ENCODE measurements at places on chromosomes 6 and 20. TPM values are rescaled to one million over a fixed set of nuclear protein-coding genes. Genes with fewer than 3 reads are reported as not detected.

DNA sequence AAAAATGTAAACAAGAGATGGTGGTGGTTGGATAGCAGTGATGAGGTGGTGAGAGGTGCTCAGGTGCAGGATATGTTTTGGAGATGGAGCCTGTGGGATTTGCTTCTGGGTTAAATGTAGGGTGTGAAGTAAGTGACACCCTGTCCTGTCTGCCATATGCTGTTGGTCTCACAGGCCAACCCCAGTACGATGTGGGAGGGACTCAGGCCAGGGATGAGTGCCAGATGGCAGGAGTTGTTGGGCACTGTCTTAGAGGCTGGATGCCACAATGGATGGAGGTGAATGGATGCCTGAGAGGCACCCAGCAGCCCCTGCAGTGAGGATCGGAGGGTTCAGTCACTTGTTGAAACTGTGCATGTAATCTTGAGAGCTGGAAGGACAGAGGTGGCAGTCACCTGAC, 259.3 kb downstream of the NRN1 start:
- peaks cover 10% of the 10 kb centered on the region for H3K4me1 ChIP-seq
- H3K27me3 ChIP-seq: no peaks in the 10 kb centered on the region
- H3K27ac ChIP-seq: no peak overlapping the region
- DNase-seq: no peak

XKR7 gene
- 0.36 TPM for total RNA-seq

DNA sequence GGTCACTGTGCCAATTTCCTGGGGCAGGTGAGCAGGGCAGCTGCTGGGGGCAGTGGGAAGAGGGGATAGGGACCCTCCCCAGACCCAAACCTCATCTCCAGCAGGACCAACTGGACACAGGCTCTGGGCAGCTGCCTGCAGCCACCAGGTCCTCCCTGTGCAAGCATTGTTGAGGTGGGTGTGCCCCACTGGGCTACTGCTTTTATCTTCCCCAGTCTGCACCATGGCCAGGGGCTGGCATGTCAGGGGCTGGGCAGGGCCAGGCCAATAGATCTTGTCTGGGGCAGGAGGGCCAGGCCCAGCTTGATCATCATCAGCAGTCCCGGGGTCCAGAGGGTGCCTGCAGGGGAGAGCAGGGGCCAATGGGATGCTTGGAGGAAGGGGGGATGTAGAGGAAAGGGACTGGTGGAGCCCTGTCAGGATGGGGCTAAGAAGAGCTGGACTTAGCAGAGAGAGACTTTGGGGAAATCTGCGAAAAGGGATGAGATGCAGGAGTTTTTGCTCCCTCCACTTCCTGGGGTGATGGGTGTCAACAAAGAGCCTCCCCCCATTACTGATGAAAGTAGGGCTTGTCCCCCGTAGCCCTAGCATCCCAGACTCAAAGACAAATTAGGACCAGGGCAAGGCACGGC, 5.7 kb downstream of the EBF4 start:
- no peaks in the 10 kb centered on the region for H3K36me3 ChIP-seq
- no peak overlapping the region for H3K27ac ChIP-seq
- H3K4me3 ChIP-seq: no peak overlapping the region
- peaks cover 43% of the 10 kb centered on the region for H3K27me3 ChIP-seq
- no peaks in the 10 kb centered on the region for H3K4me1 ChIP-seq

DNA sequence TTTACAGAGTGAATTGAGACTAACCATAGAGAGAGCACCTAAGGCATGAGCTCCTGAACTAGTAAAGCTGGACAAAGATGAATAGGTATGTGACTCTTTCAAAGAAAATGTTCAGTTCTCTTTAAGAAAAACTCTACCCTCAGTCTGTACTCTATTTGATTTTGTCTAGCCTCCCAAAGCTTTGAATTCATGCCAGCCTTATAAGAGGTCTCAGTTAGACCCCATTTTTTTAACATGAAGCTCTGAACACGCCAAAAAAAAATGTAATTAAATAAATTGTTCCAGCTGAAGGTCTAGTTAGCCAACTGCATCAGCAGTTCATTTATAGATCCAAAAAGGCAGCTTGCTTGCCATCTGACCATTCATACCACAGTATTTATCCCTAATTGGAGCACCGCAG, 71.6 kb downstream of the COL9A1 start:
- no peak for DNase-seq
- H3K4me3 ChIP-seq: no peak overlapping the region
- H3K27me3 ChIP-seq: peaks cover 2% of the 10 kb centered on the region
- H3K27ac ChIP-seq: no peak overlapping the region

- H3K4me3 ChIP-seq: no peak overlapping the region
- no peaks in the 10 kb centered on the region for H3K4me1 ChIP-seq
- no peak for DNase-seq
- H3K27ac ChIP-seq: no peak overlapping the region
- H3K27me3 ChIP-seq: no peaks in the 10 kb centered on the region
Measured at GRCh38 chr20:17365831-17366230, 139.0 kb downstream of the PCSK2 start.

DNAH8 gene
- not detected for total RNA-seq

BPIFA3 gene
- not detected for total RNA-seq

RRAGD gene
- 3.8 TPM for total RNA-seq

C2 gene
- total RNA-seq: 0.20 TPM

GRCh38 chr6:156174031-156174890, 602.9 kb upstream of the ARID1B start:
- H3K36me3 ChIP-seq: no peaks in the 10 kb centered on the region
- H3K4me3 ChIP-seq: no peak overlapping the region
- DNase-seq: no peak

KIAA0408 gene
- 19.6 TPM for total RNA-seq

DNA sequence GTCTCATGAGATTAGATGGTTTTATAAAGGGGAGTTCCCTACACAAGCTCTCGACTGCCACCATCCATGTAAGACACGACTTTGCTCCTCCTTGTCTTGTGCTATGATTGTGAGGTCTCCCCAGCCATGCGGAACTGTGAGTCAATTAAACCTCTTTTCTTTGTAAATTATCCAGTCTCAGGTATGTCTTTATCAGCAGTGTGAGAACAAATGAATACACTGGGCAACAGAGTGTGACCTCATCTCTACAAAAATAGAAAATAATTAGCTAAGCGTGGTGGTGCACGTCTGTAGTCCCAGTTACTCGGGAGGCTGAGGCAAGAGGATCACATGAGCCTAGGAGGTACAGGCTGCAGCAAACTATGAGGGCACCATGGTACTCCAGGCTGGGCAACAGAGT, 51.3 kb downstream of the MDN1 start:
- H3K36me3 ChIP-seq: peaks cover 28% of the 10 kb centered on the region
- H3K27me3 ChIP-seq: no peaks in the 10 kb centered on the region
- no peak for DNase-seq
- no peak overlapping the region for H3K4me3 ChIP-seq
- no peaks in the 10 kb centered on the region for H3K4me1 ChIP-seq

- no peak overlapping the region for H3K27ac ChIP-seq
- peaks cover 35% of the 10 kb centered on the region for H3K36me3 ChIP-seq
- H3K27me3 ChIP-seq: no peaks in the 10 kb centered on the region
- no peak for DNase-seq
Measured at GRCh38 chr20:50886184-50886790, 45.0 kb downstream of the ADNP start.

DNA sequence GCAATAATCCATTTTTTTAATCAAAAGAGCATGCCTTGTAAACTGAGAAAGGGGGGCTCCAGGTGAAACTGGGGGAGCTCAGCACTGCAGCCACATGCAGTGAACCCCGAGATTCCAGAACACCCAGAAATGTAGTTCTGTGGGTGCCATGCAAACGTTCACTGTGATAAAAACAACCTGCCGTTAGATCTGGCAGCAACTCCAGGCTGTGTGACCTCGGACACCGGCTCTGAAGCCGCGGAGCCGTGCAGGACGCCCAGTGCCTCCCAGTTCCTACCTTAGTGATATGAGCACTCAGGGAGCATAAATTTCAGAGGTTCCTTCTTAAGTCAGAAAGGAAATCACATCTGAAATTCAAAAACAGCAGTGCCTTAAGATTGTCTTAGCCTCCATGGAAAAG, 85.4 kb upstream of the THBS2 start:
- H3K4me3 ChIP-seq: no peak overlapping the region
- H3K27ac ChIP-seq: no peak overlapping the region
- no peaks in the 10 kb centered on the region for H3K4me1 ChIP-seq
- DNase-seq: no peak
- no peaks in the 10 kb centered on the region for H3K27me3 ChIP-seq
- H3K36me3 ChIP-seq: no peaks in the 10 kb centered on the region

- H3K27ac ChIP-seq: no peak overlapping the region
- peak; percentile 73 for DNase-seq
- H3K27me3 ChIP-seq: peaks cover 2% of the 10 kb centered on the region
- H3K4me3 ChIP-seq: no peak overlapping the region
Measured at GRCh38 chr20:58065508-58066361, 162.7 kb downstream of the ANKRD60 start.

- DNase-seq: no peak
- H3K27me3 ChIP-seq: no peaks in the 10 kb centered on the region
- H3K4me3 ChIP-seq: no peak overlapping the region
- peaks cover 12% of the 10 kb centered on the region for H3K4me1 ChIP-seq
- H3K36me3 ChIP-seq: no peaks in the 10 kb centered on the region
- H3K27ac ChIP-seq: no peak overlapping the region
Measured at GRCh38 chr6:71334768-71335167, 46.2 kb downstream of the OGFRL1 start.

GRCh38 chr20:51484141-51484815, 58.2 kb downstream of the NFATC2 start:
- no peak overlapping the region for H3K27ac ChIP-seq
- H3K4me3 ChIP-seq: no peak overlapping the region
- no peaks in the 10 kb centered on the region for H3K36me3 ChIP-seq
- no peak for DNase-seq

DNA sequence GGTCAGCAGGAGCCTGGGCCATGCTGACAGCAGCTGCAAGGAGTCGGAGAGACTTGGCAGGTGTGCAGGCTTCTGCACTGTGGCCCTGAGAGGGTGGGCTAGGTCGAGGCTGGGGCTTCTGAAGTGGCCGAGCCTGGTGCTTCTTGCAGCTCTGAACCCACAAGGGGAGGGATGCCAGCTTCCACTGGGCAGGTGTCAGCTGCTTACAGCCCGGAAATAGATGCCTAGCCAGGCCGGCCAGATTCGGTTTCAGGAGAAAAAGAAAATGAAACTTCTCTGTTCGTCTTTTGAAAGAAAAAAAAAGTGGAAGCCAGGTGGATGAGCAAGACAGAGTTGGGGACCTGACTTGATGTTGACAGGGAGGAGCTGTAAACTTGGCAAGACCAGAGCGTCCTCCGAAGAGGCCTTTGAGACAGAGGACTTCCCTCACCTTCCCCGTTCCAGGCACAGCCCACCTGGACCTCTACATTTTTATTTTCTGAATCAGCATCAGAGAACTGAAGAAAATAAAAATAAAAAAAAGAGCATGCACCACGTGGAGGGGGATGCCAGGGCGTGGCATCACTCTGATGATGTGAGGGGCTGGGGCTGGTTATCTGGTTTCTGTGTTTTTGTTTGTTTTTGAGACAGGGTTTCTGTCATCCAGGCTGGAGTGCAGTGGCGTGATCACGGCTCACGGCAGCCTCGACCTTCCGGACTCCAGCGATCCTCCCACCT, at the start of gene ZBP1:
Gene ZBP1 (minus strand): TSS at position 153 of the 717 bp plus-strand sequence. CDS start 131 bp downstream, at position 22.
- H3K36me3 ChIP-seq: no peaks in the 10 kb centered on the region
- peaks cover 7% of the 10 kb centered on the region for H3K27me3 ChIP-seq
- no peak for DNase-seq
- no peak within 1 kb of the TSS for H3K27ac ChIP-seq

DNA sequence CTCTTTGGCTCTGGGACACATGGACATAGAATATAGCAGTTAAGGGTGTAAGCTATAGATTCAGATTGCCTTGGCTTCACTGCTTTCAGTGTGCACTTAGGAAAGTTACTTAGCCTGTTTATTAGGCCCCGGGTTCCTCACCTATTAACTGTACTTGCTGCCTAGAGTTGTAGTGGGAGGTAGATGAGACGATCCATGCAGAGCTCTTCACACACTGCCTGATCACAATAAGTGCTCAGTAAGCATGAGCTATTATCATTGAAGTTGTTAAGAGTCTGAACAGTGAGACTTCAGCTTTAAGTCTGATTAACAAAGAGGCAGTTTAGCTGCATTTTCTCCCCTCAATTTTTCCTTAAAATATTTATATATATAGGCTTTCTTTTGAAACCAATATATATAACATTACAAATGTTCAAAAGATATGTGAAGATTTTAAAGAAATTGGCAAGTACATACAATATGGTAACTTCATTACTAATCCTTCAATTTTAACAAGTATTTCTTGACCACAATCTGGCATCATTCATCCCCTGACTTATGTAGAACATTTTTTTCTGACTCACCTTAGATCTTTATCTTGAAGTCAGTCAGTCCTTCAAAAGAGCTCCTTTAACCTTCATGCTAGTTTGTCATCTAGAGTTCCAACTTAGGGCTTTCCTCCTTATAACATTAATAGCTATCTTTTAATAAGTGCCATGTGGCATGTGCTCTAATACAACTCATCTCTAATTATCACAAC, 20.5 kb upstream of the SUPT3H start:
- H3K27ac ChIP-seq: no peak overlapping the region
- no peaks in the 10 kb centered on the region for H3K4me1 ChIP-seq
- H3K4me3 ChIP-seq: no peak overlapping the region
- no peaks in the 10 kb centered on the region for H3K27me3 ChIP-seq

GRCh38 chr6:3011592-3011991, 11.9 kb downstream of the NQO2 start:
- no peak overlapping the region for H3K27ac ChIP-seq
- no peaks in the 10 kb centered on the region for H3K27me3 ChIP-seq
- no peak for DNase-seq
- H3K4me3 ChIP-seq: no peak overlapping the region
- peaks cover 8% of the 10 kb centered on the region for H3K4me1 ChIP-seq

DNA sequence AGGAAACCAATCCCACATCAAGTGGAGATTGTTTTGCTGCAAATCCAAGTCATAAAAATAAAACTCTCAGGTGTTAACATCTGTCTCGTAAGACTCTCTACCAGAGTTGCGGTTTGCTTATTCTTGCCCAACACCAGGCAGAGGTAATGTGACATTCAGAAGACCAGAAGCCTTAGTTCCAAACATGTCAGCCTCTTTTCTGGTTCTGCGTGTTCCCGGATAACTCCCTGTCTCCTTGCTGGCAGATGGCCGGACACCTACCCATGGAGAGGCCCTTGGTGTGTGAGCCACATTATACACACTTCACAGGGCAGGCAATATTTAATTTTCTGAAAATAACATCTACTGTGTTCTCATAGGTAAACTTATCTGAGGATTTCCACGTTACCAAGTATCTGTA, 73.4 kb downstream of the GMPR start:
- no peaks in the 10 kb centered on the region for H3K27me3 ChIP-seq
- H3K27ac ChIP-seq: no peak overlapping the region
- H3K4me1 ChIP-seq: no peaks in the 10 kb centered on the region
- no peak overlapping the region for H3K4me3 ChIP-seq
- DNase-seq: no peak
- H3K36me3 ChIP-seq: no peaks in the 10 kb centered on the region

CHRNA4 gene
- 0.82 TPM for total RNA-seq
